NCI-H460 (cell line): ENCODE measurements at places on chromosomes 6 and 20.

- DNase-seq, result no peak
Measured at GRCh38 chr6:126945150-126945685, 173.3 kb upstream of the RSPO3 start.

DNA sequence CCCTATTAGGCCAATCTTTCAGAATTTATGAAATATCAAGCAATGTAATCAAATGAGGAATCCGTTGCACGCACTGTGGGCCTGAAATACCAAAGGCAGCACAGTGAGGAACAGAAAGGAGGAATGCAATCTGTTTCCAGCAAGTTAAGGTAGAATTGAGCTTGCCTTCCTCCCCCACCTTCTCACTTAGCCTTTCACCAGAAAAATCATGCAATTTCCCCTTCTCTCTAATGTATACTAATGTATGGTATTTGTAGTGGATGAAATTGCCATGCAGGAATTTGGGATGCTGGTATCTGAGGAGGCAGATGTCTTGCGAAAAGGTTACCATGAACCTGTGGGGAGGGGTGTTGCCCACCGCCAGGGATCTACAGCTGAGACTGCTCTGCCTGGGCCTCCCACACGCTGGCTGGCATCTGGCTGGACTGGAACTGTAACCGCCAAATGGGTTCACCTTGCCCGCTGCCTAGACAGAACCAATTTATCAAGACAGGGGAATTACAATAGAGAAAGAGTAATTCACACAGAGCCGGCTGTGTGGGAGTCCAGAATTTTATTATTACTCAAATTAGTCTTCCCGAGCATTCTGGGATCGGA lies 222.4 kb upstream of the MYLIP start:
- no peak for DNase-seq

DNA sequence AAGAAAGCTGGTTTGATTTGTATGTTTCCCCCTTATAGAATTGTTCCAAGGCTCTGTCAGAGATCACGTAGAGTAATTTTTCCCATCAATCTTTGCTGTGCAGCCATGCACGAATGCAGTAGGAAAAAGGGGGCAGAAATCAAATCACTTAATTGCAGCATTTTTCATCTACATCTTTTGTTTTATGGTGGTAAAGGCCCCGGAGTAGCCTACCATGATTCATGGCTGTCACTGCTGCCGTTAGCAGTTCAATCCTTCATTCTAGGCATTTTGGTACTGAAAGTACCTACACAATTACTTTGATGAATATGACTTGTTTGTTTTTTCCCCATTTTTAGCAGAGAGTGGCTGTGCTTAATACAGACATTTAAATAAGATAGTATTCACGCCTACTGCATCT lies 631.9 kb upstream of the MMS22L start:
- DNase-seq, result no peak

- no peak for DNase-seq
Measured at GRCh38 chr20:48532028-48532427, 295.8 kb downstream of the PREX1 start.

DNA sequence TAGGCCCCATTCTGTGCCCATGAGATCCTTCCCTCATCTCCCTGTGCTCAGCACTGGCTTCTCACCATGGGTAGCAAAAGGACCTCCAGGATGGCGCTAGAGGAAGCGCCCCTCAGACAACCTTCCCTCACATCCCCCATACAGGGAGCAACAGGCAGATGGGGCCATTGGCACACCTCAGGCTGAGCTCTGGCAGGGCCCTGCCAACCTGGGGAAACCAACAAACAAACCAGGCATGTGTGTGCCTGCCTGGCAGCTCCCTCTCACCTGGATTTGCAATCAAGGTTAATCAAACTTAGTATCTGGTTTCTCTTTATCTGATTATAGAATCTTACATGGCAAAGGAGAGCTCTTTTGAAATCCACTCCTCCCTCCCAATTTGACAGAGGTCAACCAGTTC lies 134.9 kb downstream of the SLC23A2 start:
- DNase-seq, result no peak

- no peak for DNase-seq
Measured at GRCh38 chr6:105211831-105212230, 32.0 kb upstream of the POPDC3 start.

- no peak for DNase-seq
Measured at GRCh38 chr6:37104824-37105147, 65.2 kb upstream of the PIM1 start.

DNA sequence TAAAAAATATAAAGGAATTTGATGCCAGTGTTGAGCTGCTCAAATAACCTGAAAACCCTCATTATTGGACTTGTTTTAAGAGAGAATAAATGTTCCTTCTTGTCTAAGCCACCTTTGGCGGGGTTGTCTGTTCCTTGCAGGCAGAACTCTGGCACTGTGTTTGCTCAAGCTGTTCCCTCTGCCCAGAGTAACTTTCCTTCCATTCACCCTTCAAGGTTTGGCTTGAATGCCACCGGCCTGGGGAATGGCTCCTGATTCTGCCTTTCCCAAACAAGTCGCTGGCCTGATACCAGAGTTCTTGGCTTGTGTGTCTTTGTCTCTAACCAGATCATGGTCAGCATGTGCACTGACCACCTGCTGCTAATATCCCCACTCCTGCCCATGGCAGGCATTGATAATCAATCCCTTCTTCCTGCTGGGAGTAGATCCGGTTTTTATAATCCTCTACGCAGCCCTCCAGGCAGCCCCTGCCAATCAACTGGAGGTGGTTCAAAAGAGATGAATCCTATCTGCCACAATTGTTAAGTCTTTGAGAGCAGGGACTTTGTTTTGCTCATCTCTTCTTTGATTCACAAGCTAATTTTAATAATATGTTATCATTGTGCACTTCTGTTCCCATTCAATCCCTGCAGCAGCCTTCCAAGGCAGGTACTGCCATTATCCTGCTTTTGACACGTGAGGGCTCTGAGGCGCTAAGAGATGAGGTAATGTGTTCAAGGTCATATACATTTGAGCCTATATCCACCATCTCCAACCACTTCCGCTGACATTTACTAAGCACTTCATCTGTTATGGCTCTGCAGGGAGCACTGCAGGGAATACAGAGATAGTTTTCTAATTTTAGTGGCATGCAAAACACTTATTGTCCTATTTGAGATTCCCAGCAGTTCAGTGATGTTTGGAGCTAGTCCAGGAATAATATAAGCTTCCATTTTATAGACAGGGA lies 3.1 kb upstream of the CCM2L start:
- DNase-seq, result no peak

DNA sequence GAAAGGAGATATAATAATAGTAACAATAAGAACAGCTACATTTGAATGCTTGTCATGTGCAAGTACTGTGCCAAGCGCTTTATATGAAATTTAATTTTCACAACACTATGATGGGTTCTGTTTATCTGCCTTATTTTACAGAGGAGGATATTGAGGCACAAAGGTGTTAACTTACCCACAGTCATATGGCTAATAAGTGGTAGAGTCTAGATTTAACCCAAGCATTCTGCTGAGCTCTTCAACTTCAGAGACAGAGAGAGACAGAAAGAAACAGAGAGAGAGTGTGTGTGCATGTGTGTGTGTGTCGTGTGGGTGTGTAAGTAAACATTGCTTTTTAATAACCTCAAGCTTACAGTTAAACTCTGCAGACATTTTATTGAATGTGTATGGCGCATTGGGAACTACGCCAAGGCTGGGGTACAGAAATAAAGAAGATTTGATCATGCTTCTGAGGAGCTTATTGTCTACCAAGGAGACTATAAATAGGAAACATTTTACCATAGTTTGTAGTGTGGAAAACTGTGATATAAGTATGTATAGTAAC lies 12.9 kb downstream of the TBPL1 start:
- no peak for DNase-seq

- DNase-seq, result no peak
Measured at GRCh38 chr6:56146086-56146485, 101.3 kb downstream of the COL21A1 start.

DNA sequence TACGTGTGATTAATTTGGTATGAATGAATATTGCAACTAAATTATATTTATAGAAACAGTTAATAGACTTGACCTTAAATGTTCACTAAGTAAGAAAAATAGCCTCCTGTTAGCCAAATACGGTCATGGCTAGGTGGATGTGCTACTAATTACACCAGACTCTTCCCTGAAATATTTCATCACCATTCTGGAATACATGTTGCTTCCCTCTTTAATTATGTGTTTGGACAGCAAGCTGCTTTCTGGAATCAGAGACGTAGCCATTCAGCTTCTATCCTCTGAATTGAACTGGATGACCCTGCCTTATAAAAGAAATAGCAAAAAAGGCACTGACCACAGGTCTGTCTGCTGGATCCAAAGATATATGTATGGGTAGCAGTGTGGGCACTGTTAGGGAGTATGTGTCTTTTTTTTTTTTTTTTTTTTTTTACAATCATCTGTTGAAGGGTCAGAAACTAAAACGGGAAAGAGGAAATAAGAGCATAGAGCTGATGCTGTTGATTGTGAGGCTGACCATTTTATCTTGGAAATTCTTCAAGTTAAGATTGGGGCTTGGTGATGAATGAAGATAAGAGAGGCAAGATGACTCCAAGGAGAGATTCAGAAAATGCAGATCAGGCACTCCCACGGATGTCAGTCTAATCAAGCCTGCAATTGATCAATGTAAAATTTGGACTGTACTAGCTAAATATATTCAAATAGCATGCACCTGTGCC lies 283.2 kb upstream of the HSF2 start:
- DNase-seq, result no peak

DNA sequence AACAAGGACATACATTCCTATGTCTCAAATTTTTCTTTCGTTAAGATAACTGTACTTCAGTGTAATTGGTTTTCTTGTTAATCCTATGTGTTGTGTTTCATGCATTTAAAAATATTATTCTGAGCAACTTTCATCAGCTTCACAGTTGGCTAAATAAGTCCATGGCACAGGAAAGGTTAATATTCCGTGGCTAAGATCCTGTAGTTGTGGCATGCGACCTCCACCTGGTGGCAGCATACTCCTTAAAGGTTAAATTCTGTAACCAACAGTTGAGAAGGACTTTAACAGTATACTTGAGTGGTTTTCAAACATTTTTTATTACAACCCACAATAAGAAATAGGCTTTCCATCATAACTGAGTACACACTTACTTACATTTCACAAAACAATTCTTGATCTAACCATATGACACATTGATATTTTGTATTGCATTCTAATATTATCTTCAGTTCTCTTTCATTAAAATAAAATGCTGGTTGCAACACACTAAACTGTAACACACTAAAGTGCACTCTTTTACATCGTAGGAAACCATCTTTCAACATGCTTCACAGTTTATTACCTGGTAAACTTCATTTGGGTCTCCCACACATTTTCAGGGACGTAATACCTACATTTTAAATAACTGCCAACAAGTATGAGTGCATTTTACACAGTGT lies 118.3 kb downstream of the SLX4IP start:
- DNase-seq, result peak; percentile 67

DNA sequence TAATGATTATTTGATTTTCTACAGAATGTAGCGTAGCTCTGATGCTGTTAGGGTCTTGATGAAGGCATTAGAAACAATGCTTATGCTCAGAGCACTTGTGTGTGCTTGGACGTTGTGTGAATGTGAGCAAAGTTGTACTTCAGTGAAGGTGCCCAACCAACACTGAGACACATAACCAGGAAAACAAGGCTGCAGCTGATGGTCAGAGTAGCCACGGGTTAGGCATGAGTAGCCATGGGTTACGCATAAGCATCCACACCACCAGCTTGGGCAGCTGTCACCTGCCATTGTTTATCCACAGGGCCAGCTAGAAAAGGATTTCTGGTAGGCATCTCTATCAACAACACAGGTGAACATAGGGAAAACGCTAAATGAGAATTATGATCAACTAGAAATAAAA lies 326.6 kb downstream of the NRN1 start:
- no peak for DNase-seq

- peak; percentile 77 for DNase-seq
Measured at GRCh38 chr20:50144362-50144761, 9.2 kb downstream of the PEDS1 start.

GRCh38 chr6:7262746-7263518 lies 50.1 kb downstream of the SSR1 start:
- no peak for DNase-seq

DNA sequence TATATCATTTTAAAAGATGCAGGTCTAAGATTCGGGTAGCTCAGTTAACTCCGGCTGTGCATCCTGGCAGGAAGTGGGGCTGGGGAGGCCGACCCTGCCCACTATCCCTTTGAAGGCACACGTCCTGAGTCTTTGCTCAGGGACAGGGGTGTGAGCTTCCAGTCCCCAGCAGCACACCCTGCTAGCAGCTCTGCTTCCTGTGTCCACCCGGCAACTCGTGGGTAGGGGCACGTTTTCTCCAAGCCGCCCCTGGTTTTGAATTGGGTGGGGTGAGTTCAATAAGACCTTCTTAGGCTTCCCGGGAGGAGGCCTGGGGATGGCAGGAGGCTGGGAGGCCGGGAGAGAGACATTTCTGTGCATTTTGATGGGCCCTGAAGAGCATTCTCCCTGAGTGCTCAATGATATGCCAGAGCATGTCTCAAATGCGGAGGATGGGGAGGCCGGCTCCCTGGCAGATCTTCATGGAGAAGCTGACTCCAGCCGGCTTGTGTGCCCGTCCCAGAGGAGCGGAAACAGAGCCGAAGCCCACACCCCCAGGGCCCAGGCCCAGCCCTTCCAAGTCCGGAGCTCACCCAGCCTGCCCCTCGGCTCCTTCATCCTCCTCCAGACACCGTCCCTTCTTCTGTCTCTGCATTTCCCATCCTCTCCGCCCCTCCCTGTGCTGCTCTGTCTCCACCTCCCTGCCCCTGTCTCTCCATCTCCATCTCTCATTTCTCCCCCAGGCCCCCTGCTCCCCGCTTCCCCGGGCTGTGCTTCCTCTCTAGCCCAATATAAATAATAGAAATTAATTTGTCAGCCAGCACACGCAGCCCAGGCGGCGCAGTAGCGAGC lies 36.3 kb upstream of the ZFAND3 start:
- no peak for DNase-seq

GRCh38 chr6:46039646-46040045 lies 24.0 kb upstream of the CLIC5 start:
- DNase-seq, result no peak

DNA sequence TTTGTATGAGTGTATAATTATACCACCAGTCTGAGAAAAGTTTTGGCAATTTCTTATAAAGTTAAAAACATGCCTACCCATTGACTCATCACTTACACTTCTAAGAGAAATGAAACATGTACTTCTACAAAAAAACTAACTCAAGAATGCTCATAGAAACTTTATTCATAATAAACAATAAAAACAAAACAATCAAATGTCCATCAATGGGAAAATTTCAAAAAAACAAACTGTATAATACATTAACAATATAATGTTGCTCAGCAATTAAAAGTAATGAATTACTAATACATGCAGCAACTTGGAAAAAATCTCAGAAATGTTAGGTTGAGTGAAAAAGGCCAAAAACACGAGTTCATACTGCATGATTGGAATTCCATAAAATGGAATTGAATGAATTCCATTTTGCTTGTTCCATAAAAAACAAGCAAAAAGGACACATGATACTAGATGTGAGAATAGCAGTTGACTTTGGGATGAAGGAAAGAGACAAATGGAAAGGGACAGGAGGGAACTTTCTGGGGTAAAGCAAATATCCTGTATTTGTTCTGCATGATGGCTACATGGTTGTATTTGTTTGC lies 726.6 kb downstream of the RFPL4B start:
- DNase-seq, result no peak

DNA sequence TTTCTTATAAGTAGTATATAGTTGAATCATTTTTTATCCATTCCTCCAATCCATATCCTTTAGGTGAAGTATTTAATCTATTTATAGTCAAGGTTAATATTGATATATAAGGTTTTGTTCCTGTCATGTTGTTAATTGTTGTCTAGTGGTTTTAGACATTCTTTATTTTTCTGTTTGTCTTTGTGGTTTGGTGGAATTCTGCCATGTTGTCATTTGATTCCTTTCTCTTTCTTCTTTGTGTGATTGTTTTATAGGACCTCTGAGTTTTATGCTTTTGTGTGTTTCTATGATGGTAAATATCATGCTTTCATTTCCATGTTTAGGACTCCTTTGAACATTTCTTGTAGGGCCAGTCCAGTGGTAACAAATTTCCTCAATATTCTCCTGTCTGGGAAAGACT lies 450.3 kb upstream of the BTBD3 start:
- DNase-seq, result no peak
